ENCODE measurements at places on chromosomes 12 and 14.

DNA sequence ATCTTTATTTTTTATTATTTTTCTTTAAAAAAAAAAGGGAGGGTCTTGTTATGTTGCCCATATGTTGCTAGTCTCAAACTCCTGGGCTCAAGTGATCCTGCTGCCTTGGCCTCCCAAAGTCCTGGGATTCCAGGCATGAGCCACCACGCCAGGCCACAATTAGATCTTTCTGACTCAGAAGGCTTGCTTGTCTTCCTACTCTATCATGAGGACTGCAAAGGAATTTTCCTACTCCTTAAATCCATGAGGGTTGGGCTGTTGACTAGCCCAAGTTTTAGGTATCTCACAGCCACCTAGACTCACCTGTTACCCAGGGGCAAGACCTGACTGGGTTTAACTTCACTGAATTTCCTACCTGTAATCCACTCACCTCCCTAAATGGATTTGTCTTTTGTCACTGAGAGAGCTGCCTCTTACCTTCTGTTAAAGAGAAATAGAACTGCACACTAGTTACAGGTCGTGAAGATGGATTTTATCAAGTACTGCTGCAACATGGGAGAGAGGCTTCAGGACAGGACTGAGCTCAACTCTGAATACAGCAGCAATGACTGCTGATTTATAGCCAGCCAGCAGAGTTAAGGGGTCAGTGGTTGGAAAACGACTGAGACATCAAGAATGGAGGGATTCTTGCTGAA is 72.3 kb downstream of the B4GALNT3 start:
- DNase-seq: no peak

DNA sequence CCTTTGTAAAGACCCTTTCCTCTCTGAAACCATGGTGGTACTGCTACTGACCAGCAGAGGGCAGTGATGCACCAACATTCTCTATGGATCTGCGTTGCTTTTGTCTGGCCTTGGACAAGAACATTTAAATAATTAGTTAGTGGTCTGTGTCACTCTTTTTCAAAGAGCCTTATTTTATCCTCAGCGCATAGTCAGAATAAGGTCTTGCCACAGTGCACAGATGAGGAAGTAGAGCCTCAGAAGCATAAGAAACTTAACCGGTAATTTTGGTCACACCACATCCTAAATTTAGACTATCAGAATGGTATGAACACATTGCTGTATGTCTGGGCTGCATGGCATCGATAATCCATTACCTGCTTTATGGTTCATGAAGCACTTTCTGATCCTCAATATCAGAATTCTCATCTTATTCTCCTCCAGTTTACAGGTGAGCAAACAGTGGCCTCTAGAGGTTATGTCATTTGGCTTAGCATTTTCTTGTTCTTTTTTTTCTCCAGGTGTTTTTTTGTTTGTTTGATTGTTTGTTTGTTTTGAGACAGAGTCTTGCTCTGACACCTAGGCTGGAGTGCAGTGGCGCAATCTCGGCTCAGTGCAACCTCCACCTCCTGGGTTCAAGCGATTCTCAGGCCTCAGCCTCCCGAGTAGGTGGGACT is 23.7 kb upstream of the IFT81 start:
- DNase-seq: no peak

DNA sequence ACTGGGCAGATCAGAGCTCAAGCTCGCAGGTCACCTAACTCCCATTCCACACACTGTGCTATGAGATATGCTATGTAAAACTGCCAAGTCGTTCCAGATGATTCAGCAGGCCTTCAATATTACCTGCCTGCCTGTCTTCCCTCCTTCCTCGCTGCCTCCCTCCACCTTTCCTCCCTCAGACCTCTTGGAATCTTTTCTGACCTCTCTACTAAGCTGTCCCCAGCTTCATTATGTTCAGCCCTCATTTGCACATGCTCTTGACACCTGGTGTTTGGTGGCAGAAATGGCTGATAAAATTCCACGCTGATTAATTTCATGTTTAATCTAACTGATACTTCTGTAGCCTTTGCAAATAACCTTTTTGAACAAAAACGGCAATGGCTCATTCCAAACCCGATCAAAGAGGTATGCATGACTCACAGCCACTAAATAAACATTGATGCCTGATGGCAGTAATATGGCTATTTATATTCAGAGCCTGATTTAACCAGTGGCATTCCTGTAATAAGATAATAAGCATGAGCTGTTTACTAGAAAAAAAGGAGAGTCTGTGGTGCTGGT is 130.8 kb upstream of the EGLN3 start:
- no peak for DNase-seq

- DNase-seq: no peak
These were observed 50.9 kb upstream of the TRAF3 start for GRCh38 chr14:102726191-102726949.

DNA sequence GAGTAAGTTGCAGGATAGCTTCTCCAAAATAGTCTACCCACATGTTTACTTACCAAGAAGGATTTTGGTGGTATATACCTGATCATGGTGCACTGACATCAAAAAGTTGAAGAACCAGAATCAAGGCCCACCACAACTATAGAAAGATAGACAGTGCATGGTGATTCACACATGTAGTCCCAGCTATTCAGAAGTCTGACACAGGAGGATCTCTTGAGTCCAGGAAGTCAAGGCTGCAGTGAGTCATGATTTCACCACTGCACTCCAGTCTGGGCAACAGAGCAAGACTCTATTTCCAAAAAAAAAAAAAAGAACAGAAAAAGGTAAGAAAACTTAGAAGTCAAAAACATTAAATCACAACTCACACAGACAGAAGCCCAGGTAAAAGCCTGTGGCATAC is 422.2 kb upstream of the FOXG1 start:
- no peak for DNase-seq

GRCh38 chr12:130474599-130475269 is 137.0 kb downstream of the PIWIL1 start:
- DNase-seq: no peak

- DNase-seq: no peak
These were observed 42.0 kb downstream of the PPP1R36 start for GRCh38 chr14:64591809-64592208.

- DNase-seq: no peak
These were observed 319.9 kb downstream of the CACNA1C start for GRCh38 chr12:2372735-2373134.

GRCh38 chr12:106644335-106645073 is 61.7 kb downstream of the RFX4 start:
- DNase-seq: no peak

DNA sequence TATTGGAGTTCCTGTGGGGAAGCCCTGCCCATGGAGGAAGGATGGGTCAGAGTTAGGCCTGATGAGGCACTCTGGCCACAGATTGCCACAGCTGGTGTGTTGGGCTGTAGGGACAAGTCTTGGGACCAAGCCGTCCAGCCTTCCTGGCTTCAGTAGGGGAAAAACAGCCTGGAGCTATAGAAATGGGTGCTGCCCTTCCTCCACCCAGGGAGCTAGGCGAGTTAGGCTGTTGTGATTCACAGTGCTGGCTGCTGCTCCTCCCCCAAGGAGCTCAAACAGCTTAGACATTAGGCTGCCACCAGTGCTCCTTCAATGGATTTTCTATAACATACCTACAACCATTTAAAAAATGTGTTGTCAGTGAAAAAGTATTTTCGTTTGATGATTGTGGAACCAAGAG is 274.3 kb downstream of the RPL10L start:
- DNase-seq: no peak

DNA sequence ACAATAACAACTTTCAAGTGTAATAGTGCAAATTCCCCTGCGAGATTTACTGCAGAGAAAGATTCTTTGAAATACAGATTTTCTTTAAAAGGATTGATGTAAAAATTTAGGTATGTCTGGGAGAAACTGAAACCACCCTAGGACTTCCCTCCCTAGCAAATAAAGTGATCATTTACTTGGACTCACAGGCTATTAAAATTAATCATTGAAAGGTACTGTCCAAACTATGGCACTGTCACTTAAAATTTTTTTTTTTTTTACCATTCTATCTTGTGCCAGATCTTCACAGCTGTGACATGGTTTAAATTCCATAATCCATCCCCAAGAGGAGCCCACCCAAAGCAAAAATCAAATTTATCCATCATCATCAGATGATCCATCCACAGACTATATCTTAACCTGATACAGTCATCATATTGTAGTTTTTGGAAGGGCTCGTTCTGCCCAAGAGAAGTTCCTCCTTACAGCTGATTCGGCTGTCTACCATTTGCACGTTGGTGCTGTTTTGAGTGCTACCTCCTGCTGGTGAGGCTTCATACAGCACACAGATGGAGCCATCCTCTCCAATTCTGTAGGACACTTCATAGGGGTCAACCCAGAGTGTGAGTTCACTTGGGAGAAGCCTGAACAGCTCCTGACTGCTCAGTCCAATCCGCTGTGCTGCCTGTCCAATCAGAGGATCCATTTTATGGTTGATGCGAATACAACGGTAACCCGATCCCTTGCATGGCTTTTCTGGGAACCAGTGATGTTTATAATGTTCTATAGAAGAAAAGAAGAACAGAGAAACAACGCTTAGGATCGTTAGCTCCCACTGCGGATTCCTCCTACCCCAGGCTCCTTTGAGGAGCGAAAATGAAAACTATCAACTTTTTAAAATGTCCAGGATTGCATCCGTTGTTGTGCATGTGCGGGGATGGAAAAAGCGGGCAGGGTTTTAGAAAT is 1.7 kb downstream of the BTG1 start:
- peak; percentile 31 for DNase-seq

DNA sequence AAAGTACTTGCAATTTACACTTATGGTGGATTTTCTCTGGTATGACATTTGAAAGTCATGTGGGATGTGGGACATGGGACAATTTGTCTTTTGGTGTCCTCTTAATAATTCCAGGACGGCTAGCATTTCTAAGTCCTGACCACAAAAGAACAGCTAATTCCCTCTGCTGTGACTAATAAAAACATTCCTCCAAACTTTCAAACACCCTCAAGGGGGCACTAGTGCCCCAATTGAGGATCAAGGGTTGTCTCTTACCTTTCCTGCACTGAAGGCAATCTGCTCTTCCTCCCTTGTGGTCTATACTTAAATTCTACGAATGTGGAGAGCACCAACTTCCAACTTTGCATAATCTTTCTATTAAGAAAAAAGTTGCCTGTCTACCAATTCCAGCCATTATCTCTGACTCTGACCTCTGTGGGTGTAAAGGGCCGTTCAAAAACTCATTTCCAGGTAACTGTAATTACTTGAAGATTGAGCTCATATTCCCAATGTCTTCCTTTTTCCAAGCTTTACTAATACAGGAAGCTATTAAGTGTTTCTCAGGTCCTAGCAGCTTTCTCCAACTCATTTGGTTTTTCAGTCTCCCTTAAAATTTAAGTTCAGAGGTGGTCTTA is 210.2 kb downstream of the PTPRO start:
- no peak for DNase-seq

- DNase-seq: no peak
These were observed 297.2 kb downstream of the FBXL14 start for GRCh38 chr12:1297206-1297605.

DNA sequence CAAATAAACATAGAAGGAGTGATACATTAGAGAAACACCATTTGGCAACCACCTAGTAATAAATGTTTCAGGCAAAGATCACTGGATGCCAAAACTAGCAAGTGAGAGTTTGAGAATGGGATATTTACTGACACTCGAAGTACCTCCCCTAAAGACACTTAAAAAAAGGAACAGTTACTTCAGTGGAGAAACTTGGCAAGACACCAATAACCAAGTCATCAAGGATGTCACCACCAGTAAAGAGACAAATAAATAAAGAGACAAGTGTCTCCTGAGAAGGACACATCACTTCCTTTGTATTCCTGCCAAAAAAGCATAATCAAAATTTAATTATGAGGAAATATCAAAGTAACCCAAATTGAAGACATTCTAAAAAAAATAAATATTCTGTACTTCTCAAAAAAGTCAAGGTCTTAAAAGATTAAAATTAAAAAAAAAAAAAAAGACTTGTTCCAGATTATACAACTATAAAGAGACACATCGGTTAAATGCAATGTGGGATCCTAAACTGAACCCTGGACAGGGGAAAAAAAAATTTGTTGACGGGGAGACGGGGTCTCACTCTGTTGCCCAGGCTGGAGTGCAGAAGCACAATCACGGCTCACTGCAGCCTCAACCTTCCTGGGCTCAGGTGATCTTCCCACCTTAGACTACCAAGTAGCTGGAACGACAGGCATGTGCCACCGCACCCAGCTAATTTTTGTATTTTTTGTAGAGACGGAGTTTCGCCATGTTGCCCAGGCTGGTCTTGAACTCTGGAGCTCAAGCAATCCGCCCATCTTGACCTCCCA is 26.4 kb downstream of the TM7SF3 start:
- no peak for DNase-seq

DNA sequence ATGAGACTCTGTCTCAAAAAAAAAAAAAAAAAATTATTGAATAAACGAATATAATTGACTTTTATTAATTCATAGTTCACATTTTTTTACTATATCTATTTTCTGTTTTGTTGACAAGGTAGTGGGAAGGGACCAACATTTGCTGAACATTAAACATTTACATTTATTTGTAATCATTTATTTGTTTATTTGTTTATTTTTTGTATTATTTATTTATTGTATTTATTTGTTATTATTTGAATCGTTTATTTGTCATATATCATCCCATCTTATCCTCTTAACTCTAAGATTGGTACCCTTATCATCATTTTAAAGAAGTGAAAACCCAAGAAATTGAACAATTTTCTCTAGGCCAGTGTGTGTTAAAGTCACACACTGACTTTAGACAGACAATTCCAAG is 101.5 kb downstream of the SYT1 start:
- no peak for DNase-seq

GRCh38 chr12:24921251-24922038 is 27.5 kb downstream of the BCAT1 start:
- no peak for DNase-seq

DNA sequence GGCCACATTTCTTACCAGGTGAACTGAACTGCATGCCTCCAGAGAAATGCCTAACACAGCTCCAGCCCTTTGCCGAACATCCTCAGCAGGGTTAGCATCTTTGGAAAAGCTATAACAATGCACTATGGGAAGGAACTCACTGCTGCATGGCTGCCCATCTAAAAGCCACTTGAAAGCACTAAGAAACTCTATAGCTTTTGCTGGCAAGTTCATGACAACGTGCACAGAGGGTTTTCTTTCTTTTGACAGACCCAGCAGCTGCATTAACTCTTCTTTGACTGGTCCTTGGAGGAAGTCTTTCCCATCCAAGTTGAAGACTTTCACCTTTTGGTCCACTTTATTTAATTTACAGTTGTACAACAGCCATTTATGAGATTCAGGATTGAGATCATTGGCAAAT is 5.3 kb downstream of the TRMT5 start:
- DNase-seq: no peak

- DNase-seq: no peak
These were observed 126.6 kb downstream of the ADAMTS20 start for GRCh38 chr12:43425361-43425760.

GRCh38 chr12:24198070-24198469 is 248.6 kb upstream of the SOX5 start:
- DNase-seq: no peak

GRCh38 chr12:13959131-13959723 is 22.2 kb downstream of the GRIN2B start:
- no peak for DNase-seq

DNA sequence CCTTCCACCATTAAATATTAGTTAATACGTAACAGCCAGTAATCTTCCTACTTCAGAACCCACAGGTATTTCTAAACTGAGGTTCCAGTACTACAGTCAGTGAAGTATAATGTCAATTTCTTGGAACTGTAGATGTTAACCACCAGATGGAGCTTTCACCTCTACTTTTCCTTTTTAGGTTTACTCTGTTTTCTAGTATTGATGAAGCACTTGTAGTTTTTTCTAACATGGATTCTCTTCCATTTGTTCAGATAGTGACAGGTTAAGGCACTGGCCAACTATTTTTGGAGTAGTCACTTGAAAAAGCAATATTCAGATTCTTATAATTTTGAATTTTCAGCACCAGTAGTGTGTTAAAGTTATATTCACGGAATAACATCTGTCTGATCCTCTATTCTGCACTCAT is 4.6 kb upstream of the SEC23A start:
- no peak for DNase-seq

Measured in activated CD4-positive, alpha-beta T cell treated with anti-CD3 and anti-CD28 coated beads, Interleukin-2, amount 50 U/mL, for 24 hours (primary cell).